ENCODE measurements at places on chromosomes 7 and 10.

DNA sequence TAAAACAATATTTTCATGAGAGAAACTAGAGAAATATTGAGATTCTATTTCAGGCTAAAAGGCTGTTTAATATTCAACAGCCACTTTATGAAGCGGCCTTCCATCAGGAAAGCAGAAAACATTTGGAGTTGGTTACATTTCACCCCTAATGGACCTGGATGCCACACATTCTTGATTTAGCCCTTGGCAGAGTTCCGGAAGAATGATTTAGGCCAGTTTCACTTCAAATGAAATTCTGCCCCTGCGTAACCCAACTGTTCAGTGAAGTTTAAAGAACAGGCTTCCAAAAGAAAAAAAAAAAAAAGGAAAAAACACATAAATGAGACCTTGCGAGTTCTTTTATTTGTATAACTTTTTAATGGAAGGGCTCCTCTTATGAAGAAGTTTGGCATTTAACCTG is 239.2 kb upstream of the AKR1E2 start:
- peak; percentile 90 for DNase-seq

- DNase-seq, result peak; percentile 70
These were observed 161.8 kb upstream of the CACNA2D1 start for GRCh38 chr7:82605247-82605864.

DNA sequence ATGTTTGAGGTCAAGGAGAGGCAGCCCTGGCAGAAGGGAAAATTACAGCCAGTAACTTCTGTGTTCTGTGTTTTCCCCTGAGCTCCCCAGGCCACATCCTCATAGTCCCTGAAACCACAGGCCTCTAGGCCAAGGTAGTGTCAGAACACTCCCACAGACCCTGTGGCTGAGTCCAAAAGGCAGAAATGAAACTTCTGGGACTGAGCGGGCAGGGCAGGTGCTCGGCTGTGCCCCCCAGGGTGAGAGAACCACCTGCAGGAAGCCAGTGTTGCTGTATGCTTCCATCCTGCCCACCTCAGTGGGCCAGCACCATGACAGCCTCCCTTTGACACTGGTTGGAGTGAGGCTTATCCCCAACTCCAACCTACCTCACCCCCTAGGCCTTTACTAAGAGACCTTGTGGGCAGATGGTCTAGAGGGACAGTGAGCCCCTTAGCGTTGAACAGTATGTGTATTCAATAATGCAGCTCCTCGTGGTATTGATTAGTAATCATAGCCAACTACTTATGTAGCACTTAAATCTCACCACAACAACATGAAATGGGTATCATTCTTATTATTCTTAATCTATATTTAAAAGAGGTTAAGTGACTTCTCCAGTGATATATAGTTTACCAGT is 30.3 kb downstream of the PIK3CG start:
- peak; percentile 2 for DNase-seq

- DNase-seq, result no peak
These were observed 88.9 kb upstream of the MKX start for GRCh38 chr10:27834476-27834875.

GRCh38 chr7:142851919-142852318 is 3.0 kb upstream of the EPHB6 start:
- no peak for DNase-seq

GRCh38 chr7:129188892-129189660 is 643 bp downstream of the SMO start:
- peak; percentile 67 for DNase-seq

- DNase-seq, result no peak
These were observed 350.7 kb downstream of the ELMO1 start for GRCh38 chr7:37097983-37098382.

DNA sequence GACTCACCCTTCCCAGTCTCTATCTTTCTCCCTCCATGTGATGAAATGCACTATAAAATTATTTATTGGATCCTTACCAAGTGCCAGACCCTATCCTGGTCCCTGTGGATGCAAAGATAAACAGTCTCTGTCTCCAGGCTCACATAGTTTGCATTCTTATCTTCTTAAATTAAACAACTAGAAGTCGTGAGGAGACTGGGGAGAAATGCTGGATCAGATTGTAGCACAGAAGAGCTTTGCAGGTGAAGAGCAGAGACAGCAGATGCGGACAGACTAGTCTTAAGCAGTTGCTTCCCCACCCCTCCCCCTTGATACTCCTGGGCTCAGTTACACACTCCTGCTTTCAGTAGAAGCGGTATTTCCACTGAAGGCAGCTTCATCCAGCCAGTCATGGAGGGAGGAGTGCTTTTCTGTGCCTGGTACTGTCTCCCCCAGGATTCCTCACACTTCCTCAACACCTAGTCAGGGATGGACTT is 20.8 kb upstream of the CDK1 start:
- no peak for DNase-seq

Data from astrocyte of the hippocampus (primary cell).